NCI-H446 treated with DMSO at 0.1 percent for 48 hours (cell line): ENCODE measurements at places on chromosomes 6 and 20.

GRCh38 chr20:33676652-33677645, 2.7 kb upstream of the NECAB3 start:
- DNase-seq: no peak

- no peak for DNase-seq
Observed at GRCh38 chr6:15343490-15344191, 97.8 kb downstream of the JARID2 start.

DNA sequence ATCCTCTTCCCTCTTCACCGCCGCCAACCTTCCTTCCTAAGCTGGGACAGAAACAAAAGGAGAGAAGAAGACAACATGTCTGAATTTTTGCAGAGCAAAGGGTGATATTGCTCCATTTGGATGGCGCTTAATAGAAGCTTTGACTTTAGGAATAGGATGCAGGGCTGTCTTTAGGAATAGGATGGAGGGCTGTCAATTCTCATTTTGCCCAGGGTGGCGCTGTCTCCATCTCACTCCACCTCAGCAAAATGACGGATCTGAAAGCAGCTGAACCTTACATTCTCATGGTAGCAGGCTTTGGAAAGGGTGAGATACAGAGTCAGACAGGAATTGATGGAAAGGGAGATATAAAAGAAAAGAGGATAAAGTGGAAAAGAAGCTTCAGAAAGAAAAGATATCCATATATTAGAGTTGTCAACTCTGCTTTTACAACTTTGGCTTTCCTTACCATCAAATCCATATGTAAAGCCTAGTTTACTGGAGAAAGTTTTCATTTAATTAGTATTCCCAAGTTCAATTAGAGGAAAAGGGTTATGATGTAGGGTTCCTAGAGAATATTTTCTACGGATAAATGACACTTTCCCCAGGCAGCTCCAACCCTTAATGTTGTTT, 2.4 kb downstream of the MTCL3 start:
- DNase-seq: peak; percentile 55

- no peak for DNase-seq
Observed at GRCh38 chr20:52616629-52617028, 355.5 kb upstream of the TSHZ2 start.

- no peak for DNase-seq
Observed at GRCh38 chr20:62705627-62706026, 3.0 kb upstream of the NTSR1 start.

DNA sequence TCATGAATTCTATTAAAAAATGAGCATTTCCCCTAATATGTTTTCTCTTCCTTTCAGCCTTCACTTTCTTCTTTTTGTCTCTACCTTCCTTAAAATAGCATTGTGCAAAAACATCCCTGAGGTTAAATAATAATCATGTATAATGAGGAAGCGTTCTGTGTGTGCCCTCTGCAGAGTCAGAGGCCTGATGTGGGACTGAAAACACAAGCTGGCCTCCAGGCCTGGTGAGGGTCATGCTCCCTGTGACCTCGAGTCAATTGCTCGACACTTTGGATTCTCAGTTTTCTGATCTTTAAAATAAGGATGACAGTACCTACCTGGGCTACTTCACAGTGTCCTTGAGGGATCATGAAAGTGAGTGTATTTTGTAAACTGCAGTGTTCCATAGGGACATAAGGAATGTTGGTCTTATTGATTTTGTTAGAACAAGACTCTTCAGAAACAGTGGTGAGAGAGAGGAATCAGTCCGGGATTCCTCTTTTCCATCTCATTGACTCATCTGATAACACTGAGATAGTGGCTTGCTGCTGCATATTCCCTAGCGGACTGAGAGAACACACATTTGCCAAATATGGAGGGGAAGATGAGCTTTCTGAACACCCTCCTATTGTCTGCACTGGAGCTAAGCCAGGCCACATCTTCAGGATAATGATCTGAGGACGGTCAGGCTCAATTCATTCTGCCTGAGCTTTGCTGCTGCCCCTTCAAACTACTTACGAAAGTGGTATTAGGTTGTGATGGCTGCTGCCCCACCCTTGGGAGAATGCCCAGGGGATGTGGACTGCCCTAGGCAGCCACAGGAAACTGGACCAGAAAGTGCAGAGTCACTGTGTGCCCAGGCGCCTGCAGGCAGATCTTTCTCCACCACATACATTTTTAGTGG, 39.6 kb upstream of the PDE7B start:
- no peak for DNase-seq

- DNase-seq: no peak
Observed at GRCh38 chr20:4661191-4661590, 60.5 kb upstream of the PRND start.
